ENCODE measurements at places on chromosomes 5 and 9. TPM values are rescaled to one million over a fixed set of nuclear protein-coding genes. Genes with fewer than 3 reads are reported as not detected.
A peak's percentile ranks its signal among the peaks of the same experiment; 100 is the strongest.

GRCh38 chr9:70256123-70256551 is 2.6 kb upstream of the SMC5 start:
- H3K4me3 ChIP-seq = peak overlapping the region; percentile 89
- H3K4me1 ChIP-seq = peaks cover 49% of the 10 kb centered on the region
- DNase-seq = no peak
- H3K27me3 ChIP-seq = no peaks in the 10 kb centered on the region

DNA sequence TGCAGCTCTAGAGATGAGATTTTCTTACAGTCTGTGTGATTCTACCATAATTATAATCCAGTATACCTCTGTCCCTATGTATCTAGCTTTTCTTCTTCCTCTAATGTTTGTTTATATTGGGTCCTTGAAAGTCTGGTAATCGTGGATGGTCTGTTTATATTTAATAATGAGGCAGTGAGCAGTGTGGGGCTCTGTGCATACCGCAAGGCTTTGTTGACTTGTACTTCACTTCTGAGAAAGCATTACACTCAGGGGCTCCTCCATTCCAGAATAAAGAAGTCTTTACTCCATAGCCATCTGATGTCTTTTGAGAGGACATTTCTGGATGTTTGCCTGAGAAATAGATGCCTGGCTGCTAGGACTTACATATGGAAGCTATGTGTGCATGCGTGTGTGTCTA is 4.5 kb upstream of the MPDZ start:
- no peaks in the 10 kb centered on the region for H3K4me1 ChIP-seq
- no peaks in the 10 kb centered on the region for H3K36me3 ChIP-seq
- no peaks in the 10 kb centered on the region for H3K27me3 ChIP-seq
- DNase-seq = no peak

Gene KIF20A
- total RNA-seq = 5.7 TPM

- no peaks in the 10 kb centered on the region for H3K4me1 ChIP-seq
- no peak for DNase-seq
- no peaks in the 10 kb centered on the region for H3K36me3 ChIP-seq
- H3K4me3 ChIP-seq = no peak overlapping the region
- peak overlapping the region; percentile 14 for H3K27ac ChIP-seq
Observed at GRCh38 chr9:35681341-35682002, 7.7 kb downstream of the CA9 start.

Gene ZBTB5
- 22.4 TPM for total RNA-seq

DNA sequence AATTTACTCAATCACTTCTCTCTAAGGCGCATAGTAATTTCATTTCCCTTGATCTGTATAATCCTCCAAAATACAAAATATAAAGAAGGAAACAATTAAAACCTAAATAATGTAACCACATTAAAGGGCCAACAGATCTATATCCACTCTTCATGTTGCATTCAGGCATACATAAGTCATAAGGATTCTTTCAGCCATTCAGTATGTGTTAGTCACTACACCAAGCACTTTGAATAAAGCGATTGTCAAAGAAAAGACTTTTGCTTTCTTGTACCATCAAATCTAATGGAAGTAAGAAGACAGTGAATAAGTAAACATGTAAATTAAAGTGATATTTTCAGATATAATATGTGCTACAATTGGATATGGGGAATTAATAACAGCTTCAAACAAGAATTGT is 569.2 kb upstream of the PTPRD start:
- H3K4me3 ChIP-seq = no peak overlapping the region
- H3K36me3 ChIP-seq = no peaks in the 10 kb centered on the region
- no peak overlapping the region for H3K27ac ChIP-seq
- H3K4me1 ChIP-seq = no peaks in the 10 kb centered on the region
- no peaks in the 10 kb centered on the region for H3K27me3 ChIP-seq

DNA sequence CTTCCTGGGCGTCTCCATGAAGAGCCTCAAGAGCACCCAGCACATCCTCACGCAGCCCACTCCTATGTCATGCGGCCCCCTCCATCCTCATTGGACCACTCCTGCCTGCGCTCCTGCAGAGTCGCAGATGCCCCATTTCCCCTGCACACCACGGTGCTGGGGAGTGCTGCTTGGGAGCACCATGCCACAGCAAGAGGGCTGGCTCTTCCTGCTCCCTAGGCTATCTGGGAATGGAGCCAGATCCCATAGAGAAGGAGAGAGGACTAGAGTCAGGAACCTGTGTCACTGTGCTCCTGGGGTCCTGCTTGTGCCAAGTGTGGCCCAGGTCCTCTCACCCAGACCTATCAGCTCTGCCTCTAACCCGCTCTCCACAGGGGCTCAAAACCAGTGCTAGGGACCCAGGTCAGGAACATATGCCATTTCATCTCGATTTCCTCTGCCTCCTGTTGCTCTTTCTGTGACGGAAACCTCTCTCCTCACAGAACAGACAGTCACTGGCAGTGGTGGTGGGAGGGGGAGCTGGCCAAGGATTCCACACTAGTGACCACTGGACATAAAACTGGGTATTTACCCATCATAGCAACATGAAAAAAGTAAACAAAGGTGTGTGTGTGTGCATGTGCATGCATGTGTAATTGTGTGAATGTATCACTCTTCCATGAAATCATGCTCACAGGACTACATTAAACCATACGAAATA is 178.4 kb downstream of the TTLL11 start:
- no peak overlapping the region for H3K27ac ChIP-seq
- H3K4me3 ChIP-seq = no peak overlapping the region
- no peaks in the 10 kb centered on the region for H3K27me3 ChIP-seq
- no peaks in the 10 kb centered on the region for H3K36me3 ChIP-seq

DNA sequence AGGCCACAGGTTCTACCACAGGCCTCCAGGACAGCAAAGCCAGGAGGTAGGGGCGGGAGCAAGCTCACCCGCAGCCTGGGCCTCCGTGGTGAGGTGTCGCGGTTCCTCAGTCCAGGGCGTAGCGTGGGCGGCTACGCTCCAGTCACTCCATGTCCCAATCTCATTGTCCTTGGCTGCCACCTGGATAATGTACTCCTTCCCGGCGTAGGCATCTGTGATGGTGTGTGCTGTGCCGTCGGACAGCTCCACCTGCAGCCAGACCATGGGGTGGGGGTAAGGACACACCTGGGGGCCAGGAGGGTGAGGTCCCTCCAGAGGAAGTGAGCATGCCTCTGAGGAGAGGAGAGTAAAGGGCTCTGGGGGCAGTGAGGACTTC is 29.8 kb upstream of the ENHO start:
- no peak overlapping the region for H3K27ac ChIP-seq
- H3K36me3 ChIP-seq = no peaks in the 10 kb centered on the region
- no peak overlapping the region for H3K4me3 ChIP-seq
- H3K4me1 ChIP-seq = peaks cover 12% of the 10 kb centered on the region

DNA sequence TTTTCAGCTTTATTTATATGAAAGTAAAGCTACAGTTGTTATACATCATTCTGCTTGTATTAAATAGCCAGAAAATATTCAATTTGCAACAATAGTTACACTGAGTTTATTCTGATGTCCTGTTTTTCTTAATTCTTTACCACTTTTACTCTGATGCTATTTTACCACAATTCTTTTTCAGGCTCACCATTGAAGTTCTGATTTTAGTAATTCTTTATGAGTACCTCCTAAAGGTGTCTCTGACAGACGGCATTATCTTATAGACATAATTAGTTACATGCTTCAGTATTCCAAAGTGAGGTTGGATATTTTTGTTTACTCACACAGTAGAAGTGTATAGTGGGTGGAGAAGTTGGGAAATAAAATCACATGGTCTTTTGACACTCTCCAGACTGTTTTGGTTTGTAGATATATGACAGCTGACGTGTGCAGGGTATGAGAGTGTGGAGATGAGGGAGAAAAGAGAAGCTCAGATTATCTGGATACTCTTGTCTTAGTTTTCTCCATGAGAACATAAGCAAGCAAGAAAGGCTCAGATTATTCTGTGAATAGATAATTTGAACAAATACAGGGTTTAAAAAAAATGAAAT is 97.4 kb downstream of the FBXO4 start:
- DNase-seq = no peak
- H3K27me3 ChIP-seq = no peaks in the 10 kb centered on the region
- no peaks in the 10 kb centered on the region for H3K36me3 ChIP-seq
- no peak overlapping the region for H3K27ac ChIP-seq
- H3K4me3 ChIP-seq = no peak overlapping the region

GRCh38 chr5:147751-148150 is 43.5 kb upstream of the LRRC14B start:
- no peak for DNase-seq
- H3K27me3 ChIP-seq = no peaks in the 10 kb centered on the region
- H3K4me3 ChIP-seq = no peak overlapping the region
- H3K36me3 ChIP-seq = no peaks in the 10 kb centered on the region
- no peak overlapping the region for H3K27ac ChIP-seq

- no peak overlapping the region for H3K27ac ChIP-seq
- DNase-seq = no peak
- no peak overlapping the region for H3K4me3 ChIP-seq
- peaks cover 28% of the 10 kb centered on the region for H3K36me3 ChIP-seq
Observed at GRCh38 chr9:121683652-121684051, 32.2 kb downstream of the DAB2IP start.

Gene SLIT3
- total RNA-seq = 0.72 TPM

GRCh38 chr9:126938327-126938726 is 23.7 kb downstream of the RALGPS1 start:
- DNase-seq = no peak
- H3K36me3 ChIP-seq = no peaks in the 10 kb centered on the region
- H3K4me1 ChIP-seq = no peaks in the 10 kb centered on the region

DNA sequence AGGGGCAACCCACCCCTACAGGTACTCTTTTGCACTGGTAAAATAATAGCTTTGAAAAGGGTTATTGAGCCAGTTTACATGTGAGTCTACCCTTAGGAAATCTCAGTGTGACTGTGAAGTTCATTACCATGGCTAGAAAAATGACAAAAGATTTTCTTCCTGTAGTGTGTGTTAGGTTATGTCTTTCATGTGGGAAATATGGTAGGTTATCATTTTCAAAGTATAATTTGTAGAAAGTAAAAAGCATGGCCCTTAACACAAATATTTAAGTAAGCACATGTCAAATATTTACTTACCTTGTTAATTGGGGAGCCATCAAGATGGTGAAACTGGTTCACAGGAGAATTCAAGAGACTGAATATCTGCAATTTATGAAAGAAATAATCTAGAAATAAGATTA is 37.3 kb upstream of the PLPP1 start:
- DNase-seq = no peak
- H3K27ac ChIP-seq = no peak overlapping the region
- no peaks in the 10 kb centered on the region for H3K27me3 ChIP-seq

- peaks cover 77% of the 10 kb centered on the region for H3K4me1 ChIP-seq
- no peaks in the 10 kb centered on the region for H3K36me3 ChIP-seq
- H3K27me3 ChIP-seq = no peaks in the 10 kb centered on the region
- H3K4me3 ChIP-seq = no peak overlapping the region
Observed at GRCh38 chr5:55599148-55600050, 64.6 kb upstream of the PLPP1 start.

- no peak for DNase-seq
- peak overlapping the region; percentile 64 for H3K4me3 ChIP-seq
- H3K27ac ChIP-seq = no peak overlapping the region
- H3K27me3 ChIP-seq = peaks cover 53% of the 10 kb centered on the region
- H3K4me1 ChIP-seq = peaks cover 42% of the 10 kb centered on the region
Observed at GRCh38 chr9:109496841-109497225, 1.3 kb downstream of the PTPN3 start.

DNA sequence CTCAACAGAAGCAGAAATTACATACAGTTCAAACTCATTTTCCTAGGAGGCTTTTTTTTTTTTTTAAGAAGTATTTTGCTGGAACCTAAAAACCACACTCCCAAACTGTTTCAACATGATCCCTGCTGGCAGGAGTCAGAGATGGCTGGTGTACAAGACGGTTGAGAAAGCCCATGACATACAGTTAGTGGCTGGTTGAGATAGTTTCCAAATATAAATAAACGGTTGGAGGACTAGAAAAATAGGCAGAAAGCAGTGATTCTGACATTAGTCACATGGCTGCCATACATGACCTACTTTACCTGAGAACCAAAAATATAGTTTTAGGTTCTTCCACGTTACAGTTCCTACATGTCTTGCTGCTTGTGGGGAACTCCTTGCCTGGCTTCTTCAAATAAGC is 31.7 kb upstream of the BASP1 start:
- H3K27me3 ChIP-seq = no peaks in the 10 kb centered on the region
- no peak for DNase-seq
- no peaks in the 10 kb centered on the region for H3K36me3 ChIP-seq
- H3K4me3 ChIP-seq = no peak overlapping the region

- no peaks in the 10 kb centered on the region for H3K36me3 ChIP-seq
- no peak overlapping the region for H3K4me3 ChIP-seq
- H3K27ac ChIP-seq = no peak overlapping the region
- H3K27me3 ChIP-seq = no peaks in the 10 kb centered on the region
Observed at GRCh38 chr5:32692036-32692746, 18.9 kb upstream of the NPR3 start.

Gene FBP2
- 0.38 TPM for total RNA-seq

DNA sequence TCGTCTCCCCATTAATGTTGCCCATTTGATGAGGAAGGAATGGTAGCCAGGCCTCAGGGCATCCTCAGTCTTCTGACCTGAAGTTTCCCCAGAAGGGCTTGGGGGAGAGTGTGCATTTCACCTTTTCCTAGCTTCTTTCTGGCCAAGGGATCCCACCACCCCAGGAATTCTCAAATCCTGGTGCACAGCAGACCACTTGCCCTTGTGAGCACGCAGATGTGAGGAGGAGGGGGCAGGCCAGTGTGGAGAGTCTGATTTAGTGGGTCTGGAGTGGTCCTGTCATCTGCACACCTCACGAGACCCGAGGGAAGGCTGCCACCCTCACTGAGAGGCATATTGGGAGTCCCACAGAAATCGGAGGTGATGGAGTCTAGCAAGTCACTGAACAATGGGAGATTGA is 64.3 kb downstream of the CXXC5 start:
- H3K4me1 ChIP-seq = peaks cover 28% of the 10 kb centered on the region
- H3K27ac ChIP-seq = no peak overlapping the region
- no peaks in the 10 kb centered on the region for H3K27me3 ChIP-seq
- no peak overlapping the region for H3K4me3 ChIP-seq
- H3K36me3 ChIP-seq = no peaks in the 10 kb centered on the region
- no peak for DNase-seq

GRCh38 chr5:146828385-146828784 is 50.2 kb downstream of the PPP2R2B start:
- H3K27ac ChIP-seq = no peak overlapping the region
- no peaks in the 10 kb centered on the region for H3K36me3 ChIP-seq
- no peak for DNase-seq
- no peak overlapping the region for H3K4me3 ChIP-seq

DNA sequence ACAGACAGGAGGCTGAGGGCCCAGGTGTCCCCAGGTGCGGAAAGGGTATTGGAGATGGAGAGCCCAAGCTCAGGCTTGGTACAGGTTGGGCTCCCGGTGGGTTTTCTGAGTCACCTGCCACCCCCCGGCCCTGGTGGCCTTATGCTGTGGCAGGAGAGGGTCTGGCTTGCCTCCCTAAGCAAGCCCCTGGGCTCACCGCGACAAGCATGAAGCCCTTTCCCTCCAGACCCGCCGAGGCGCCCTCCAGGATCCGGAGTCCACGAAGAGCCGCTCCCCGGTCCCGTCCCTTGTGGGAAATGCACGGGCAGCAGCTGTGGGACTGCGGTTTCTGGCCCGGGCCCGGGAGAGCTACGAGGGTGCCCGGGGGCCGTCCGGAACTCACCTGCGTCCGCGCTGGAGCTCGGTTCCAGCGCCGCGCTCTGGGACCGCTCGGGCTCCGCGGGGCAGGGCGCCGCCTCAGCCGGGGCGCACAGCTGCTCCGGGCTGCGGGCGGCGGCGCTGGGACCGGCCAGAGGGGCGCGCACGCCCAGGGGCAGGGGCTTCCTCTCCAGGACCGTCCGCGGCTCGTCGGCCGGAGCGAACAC is 757 bp downstream of the SAPCD2 start:
- H3K27me3 ChIP-seq = no peaks in the 10 kb centered on the region
- H3K27ac ChIP-seq = no peak overlapping the region
- H3K36me3 ChIP-seq = no peaks in the 10 kb centered on the region
- H3K4me1 ChIP-seq = peaks cover 31% of the 10 kb centered on the region

- H3K27me3 ChIP-seq = no peaks in the 10 kb centered on the region
- no peaks in the 10 kb centered on the region for H3K36me3 ChIP-seq
- no peak for DNase-seq
- no peak overlapping the region for H3K4me3 ChIP-seq
- no peak overlapping the region for H3K27ac ChIP-seq
- H3K4me1 ChIP-seq = no peaks in the 10 kb centered on the region
Observed at GRCh38 chr5:8316608-8317280, 447.8 kb downstream of the MTRR start.

Data from esophagus squamous epithelium (tissue), 5 donors.